ENCODE measurements at places on chromosomes 1 and 21.
A peak's percentile ranks its signal among the peaks of the same experiment; 100 is the strongest.

DNA sequence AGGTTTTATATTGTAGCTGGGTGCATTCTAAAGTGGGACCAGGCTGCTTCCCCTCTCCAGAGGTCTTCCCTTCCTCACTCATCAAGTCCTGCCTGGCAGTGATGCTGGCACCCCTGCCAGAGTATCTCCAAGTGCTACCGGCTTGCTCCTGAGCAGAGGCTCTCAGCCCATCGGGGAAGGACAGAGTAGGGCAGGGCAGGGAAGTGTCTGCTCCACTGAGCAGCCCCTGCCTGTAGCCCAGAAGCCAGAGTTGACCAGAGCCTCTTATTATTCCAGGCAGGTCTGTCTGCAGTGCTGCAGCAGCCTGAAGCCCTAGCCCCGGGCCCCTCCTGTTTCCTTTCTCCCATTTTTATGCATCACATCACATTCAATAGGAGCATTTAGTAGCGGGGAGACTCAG, 51.1 kb downstream of the ATP2B4 start:
- DNase-seq, result no peak

GRCh38 chr1:15099441-15100120, 54.0 kb upstream of the TMEM51 start:
- DNase-seq, result no peak

- no peak for DNase-seq
Observed at GRCh38 chr1:222286011-222286410, 261.9 kb downstream of the HHIPL2 start.

DNA sequence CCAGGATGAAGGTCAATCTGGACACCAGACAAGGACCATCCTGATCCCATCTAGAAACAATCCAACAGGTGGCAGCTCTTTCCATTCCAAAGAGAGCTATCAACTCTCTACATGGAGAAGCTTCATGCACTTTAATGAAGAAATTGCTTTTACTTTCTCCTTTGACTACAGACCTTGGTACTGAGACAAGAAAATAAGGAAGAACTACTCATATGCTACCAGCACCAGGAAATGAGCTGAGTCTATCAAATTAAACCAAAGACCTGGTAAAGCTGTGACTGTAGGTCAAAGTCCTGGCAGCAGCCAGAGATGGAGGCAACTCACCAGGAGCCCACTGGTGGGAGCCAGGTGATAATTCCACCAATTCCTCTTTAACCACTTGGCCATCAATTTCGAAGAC, 64.3 kb upstream of the LRRC8B start:
- DNase-seq, result no peak

GRCh38 chr1:61842863-61843514, 100.7 kb downstream of the PATJ start:
- peak; percentile 5 for DNase-seq

DNA sequence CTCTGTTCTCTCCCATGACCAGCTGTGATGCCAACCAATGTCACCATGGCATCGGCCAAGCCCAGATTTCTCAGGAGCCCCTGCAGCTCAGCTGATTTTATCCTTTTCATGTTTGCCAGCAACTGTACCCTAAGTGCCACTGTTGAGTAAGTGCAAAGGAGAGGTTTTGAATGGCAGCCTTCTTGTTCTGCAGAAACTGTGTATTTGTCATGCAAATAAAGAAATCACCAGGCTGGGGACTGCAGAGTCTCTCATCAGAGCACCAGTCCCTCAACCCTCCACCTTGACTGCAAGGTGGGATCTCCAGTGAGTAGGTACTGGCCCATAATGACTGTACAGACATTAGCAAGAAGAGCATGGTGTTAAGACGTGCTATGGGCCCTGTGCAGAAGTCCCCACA, 26.6 kb downstream of the C8B start:
- DNase-seq, result no peak

GRCh38 chr1:195594322-195594721, 1013.9 kb downstream of the KCNT2 start:
- no peak for DNase-seq

- peak; percentile 40 for DNase-seq
Observed at GRCh38 chr1:2334883-2335534, 56.3 kb downstream of the MORN1 start.

GRCh38 chr1:211017075-211017718, 116.8 kb downstream of the KCNH1 start:
- no peak for DNase-seq

Measured in mammary epithelial cell (primary cell).